ENCODE measurements at places on chromosomes 4 and X.
A peak's percentile ranks its signal among the peaks of the same experiment; 100 is the strongest.

DNA sequence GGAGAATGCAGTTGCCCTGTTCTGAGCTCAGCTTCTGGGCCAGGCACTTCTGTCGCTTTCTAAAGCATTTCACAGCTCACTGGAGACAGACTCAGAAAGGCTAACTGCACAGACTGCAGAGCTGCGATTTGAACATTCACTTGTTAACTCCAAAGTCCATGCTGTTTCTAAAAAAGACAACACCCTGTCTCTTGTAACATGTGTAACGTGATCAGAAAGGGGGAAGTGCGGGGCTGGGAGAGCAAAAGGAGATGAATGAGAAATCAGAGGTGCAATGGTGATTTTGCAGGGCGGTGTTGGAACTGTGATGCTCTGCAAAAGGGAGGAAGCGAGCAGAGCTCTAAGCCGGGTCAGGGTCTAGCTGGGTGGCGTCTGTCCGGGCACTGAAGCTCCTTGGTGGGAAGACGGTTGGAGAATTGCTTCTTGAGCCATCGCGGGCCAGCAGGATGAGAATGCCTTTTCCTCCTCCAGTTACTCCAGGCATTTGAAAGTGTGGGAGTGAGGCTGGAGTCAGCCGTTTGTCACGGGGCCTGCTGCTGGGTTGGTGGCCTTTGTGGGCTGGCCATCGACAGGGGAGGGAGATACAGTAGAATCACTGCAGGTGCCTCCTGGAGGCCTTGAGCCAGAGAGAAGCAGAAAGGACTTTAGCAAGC, 20.3 kb downstream of the TBC1D14 start:
- DNase-seq = no peak

- no peak for DNase-seq
Observed at GRCh38 chrX:136822337-136823095, 41.8 kb upstream of the ARHGEF6 start.

GRCh38 chr4:117771647-117772337, 262.5 kb upstream of the NDST3 start:
- peak; percentile 25 for DNase-seq

GRCh38 chrX:134460862-134461220, 876 bp downstream of the HPRT1 start:
- no peak for DNase-seq

GRCh38 chr4:83112231-83112630, 2.3 kb downstream of the PLAC8 start:
- no peak for DNase-seq
